Activated CD4-positive, alpha-beta T cell treated with anti-CD3 and anti-CD28 coated beads, Interleukin-2, Interleukin-4, amounts not matched to agents 100 ng/mL and 50 ng/mL, durations not matched to agents 16 hours and 8 hours (primary cell): ENCODE measurements at places on chromosomes 11 and 22.

DNA sequence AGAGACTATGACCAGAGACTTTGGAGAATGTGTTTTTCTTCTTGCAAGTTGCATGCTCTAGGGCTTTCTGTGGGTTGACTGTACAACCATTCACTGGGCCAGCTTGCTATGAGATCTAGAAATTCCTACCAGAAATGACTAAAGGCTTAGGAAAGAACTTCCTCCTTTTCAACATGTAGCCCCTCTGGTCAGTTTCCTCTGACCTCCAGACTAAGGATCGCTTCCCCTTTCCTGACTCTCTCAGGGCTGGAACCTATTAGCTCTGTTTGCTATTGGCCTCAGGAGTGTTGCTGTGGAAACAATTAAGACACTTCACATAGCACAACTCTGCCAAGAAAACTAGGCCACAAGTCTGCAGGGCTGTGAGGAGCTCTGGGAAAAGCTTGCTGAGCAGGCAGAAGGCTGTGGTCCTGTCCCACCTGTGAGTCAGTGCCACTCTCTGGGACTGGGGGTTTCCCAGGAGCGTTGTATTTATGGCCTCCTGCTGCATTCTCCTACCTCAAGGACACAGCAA, 10.7 kb downstream of the CRY2 start:
- no peak for DNase-seq

- DNase-seq: no peak
Observed at GRCh38 chr11:11482730-11483129, 129.7 kb upstream of the CSNK2A3 start.

GRCh38 chr11:67242548-67242947, 23.7 kb upstream of the GRK2 start:
- DNase-seq: no peak

DNA sequence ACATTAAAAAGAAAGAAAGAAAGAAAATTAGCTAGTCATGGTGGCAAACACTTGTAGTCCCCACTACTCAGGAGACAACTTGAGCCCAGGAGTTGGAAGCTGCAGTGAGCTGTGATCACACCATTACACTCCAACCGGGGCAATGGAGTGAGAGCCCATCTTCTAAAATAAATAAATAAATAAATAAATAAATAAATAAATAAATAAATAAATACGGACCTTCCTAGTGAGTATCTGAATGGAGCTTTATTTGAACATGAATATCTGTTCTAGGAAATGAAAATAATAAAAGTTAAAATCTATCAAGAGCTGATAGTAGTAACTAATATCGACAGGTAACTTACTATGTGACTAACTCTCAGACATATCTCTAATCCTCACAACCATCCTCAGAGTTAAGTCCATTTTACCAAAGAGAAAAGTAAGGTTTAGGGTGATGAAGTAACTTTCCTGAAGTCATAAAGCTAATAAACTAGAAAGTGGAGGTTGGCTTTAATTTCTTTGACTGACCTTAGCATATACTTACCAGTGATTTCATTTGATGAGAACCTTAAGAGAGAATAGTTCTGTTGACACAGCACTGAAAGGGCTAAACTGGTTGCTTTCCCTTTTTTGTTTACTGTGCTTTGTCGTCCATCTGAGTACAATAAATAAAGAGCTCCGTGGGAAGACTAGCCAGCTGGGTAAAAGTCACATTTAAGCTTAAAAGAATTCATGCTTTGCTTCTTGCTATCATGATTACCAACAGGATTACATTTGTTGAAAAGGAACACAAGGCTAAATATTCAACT, 22.4 kb downstream of the ENTHD1 start:
- DNase-seq: no peak

DNA sequence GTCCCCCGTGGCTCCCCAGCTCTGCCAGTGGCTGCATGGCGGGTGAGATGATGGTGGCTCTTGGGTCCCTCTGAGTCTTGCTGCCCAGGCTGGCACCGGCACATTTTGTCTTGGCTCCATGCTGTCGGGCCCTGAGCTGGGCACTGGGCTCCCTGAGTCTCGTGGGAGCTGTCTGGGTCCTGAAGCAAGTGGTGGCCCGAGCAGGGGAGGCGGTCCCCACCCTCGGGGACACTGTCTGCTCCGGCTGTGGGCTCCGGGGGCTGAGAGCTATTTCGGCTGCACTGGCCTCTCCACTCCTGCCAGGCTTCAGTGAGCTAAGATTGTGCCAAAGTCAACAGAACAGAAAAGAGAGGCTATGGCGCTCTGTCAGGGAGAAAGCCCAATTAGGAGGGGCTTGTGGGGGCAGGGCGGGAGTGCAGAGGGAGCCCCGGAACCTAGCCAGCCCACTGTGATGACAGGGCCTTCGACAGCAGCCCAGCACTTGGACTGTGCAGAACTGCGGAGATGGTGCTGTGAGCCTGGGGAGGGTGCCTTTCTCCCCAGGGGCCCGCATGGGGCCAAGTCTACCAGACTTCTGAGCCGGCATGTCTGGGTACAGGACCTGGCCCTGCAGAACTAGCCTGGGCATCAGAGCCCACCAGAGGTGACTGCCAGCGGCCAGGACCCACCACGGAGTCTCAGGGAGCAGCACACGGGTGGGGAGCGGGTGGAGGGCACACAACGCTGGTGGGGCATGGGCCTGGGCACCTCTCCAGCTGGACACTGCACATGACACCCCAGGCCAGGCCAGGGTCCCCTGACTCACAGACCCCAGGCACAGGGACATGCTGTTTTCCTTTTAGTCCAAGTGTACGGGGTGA, 38.0 kb downstream of the RTN4R start:
- no peak for DNase-seq

GRCh38 chr11:65420979-65421793, 1.4 kb upstream of the NEAT1 start:
- peak; percentile 95 for DNase-seq

GRCh38 chr22:24198682-24199052, 17.4 kb downstream of the SUSD2 start:
- DNase-seq: no peak

- no peak for DNase-seq
Observed at GRCh38 chr11:73147771-73148681, 5.9 kb upstream of the FCHSD2 start.

DNA sequence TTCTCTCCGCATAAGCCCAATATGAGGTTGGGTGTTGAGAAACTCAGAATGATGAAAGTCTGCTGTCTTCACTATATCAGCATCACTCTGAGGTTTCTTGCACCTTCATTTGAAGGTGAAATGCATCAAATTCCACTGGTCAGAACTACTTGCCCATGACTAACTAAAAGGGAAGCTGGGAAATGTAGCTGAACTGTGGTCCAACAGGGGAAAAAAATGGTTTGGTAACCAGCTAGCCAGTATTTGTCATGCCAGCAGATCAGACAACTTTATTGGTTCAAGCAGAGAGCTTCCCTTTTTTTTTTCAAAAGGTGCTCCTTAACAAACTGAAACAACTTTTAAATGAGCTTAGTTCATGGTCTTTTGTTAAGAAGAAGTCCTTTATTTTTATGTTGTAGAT, 14.2 kb upstream of the PIK3C2A start:
- no peak for DNase-seq

- no peak for DNase-seq
Observed at GRCh38 chr11:99019696-99020095, 1.1 kb upstream of the CNTN5 start.

- DNase-seq: no peak
Observed at GRCh38 chr11:95736809-95737208, 52.8 kb downstream of the FAM76B start.

DNA sequence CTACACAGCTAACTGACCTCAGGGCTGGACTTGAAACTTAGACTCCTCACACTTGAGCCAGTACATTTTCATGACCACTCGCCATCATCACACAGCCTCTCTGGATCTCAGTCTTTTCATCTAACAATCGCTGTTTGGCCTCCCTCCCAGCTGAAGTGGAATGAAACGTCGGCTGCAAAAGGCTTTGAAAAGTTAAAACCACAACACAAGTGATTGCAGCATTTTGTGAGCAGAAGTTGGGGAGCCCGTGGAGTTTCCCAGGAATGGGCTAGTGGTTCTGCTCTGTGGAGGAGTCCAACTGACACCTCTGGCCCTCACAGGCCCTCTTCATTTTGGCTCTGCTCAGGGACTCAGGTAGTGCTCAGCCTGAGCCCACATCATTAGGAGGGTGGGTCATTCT, 35.9 kb upstream of the TRIM29 start:
- no peak for DNase-seq

- DNase-seq: no peak
Observed at GRCh38 chr11:15371533-15371932, 256.8 kb downstream of the INSC start.

- DNase-seq: no peak
Observed at GRCh38 chr11:86499723-86500129, 125.0 kb downstream of the CCDC81 start.

DNA sequence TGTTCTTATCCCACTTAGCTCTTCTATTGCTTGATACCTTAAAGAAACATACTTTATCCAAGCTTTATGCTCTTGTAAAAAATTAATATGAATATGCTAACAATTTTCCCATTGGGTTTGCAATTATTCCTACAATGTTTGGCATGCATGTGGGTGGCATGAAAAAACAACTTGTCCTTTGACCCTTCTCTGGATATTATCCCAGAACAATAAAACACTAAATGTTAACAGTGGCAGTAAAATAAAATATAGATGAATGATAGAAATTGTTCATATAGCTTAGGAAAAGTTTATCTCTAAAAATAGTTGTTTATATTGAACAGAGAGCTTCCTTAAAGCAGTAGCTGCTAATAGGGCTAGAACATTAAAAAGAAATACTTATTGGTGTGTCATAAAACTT, 860.5 kb upstream of the LRRC4C start:
- DNase-seq: no peak

- no peak for DNase-seq
Observed at GRCh38 chr11:113073290-113073953, 112.2 kb downstream of the NCAM1 start.

DNA sequence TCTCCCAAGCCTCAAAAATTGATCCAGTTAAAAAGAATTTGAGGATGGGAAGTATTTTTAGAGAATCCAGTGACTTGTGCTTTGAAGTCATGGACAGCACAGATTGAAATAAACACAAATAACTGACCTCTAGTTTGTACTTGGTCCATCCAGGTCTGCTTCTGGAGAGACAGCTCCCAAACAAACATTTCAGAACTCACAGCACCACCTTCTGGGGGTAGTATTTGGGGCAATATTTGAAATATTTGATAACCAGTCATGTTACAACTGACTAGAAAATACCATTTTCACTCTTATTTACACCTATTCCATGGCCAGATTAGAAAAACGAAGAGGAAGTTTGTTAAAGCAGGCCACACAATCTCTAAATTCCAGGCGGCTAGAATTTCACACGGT, 56.2 kb downstream of the CTSC start:
- DNase-seq: no peak

DNA sequence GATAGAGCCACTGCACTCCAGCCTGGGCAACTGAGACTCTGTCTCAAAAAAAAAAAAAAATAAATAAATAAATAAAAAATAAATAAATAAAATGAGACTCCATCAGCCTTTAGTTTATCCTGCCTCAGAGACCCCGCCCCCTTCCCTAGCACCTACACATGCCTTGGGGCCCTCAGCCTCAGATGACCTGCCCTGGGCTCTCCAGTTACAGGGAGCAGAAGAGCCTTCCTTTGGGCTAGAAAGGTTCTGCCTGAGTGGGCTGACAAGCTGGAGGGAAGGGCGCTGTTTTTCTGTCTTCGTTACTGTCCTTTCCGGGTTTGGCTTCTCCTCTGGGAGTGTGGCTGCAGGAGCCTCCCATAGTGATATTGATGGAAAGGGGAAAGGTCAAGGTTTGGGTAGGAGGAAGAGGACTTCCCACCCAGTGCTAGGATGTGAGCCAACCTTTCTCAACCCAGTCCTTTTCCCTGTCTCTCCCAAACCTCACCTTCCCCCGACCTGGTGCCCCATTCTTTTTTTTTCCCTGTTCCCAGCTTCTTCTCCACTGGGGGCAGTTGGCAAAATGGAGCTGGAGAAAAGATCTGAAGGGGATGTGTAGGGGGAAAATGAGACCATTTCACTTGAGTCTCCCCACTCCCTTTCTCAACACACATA, 1.5 kb upstream of the SF3B2 start:
- DNase-seq: no peak

DNA sequence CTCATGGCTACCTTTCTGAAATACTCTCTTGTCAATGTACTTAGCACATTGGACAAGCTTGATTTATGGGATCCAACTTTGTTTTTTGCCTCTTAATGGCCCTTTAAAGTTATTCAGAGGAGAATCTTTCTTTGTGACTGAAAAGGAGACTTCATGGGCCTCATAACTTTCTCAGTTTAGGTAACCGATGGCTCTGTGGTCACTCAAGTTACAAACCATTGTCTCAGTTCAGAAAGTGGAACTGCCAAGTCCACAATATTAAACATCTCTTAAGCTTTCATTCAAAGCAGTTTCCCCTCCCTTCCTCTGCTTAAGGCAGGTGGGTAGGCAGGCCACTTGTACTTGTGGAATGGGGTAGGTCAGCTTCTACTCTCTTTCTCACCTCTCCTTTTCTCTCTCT, 12.3 kb upstream of the ARL14EP start:
- no peak for DNase-seq

DNA sequence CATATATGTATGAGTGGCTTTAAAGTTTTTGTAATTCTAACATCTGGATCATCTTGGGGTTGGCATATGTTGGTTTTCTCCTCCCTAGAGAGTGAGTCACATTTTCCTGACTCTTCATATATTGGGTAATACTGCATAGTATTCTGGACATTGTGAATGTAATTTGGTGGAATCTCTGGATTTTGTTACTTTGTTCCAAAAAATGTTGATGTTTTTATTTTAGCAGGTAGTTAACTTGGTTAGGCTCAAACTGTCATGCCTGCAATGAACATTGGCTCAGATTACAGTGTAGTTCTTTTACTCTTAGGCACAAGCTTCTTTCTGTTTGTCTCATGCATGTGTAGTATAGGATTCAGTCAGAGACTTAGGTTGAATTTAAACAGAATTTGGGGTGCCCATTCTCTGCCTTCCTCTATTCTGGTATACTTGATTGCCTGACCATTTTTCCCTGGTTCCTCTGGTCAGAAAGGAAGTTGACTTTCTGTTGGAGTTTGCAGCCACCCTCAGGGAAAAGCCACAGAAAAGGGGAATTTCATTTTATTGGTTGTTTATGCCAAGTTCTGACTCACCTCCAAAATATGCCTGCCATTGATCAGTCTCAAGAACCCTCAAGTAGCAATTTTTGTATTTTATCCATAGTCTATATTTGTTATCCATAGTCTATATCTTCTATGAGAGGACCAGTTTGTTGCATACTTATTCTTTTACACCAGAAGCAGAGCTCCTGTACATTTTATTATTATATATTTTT, 151.7 kb downstream of the UVRAG start:
- DNase-seq: no peak

DNA sequence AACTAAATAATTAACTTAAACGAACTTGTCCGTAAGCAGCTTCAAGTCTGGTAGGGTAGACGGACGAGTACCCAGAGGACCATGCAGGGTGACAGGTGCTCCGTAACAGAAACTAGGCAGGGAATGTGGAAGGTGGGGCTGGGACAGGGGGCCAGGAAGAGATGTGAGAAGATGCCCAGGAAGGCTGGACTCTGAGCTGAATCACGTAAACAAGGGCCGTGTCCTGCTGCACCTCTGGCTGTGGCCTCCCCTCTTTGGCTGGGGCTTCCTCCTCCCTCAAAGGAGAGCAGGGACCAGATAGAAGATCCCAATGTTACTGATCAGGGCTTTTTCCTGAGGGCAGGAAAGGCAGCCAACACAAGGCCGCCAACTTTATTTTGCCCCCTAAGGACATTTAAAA, 47.9 kb downstream of the PACSIN2 start:
- DNase-seq: no peak

- DNase-seq: no peak
Observed at GRCh38 chr22:17060126-17060525, 24.7 kb upstream of the IL17RA start.
